ENCODE measurements at places on chromosomes 11 and 22. TPM values are rescaled to one million over a fixed set of nuclear protein-coding genes. Genes with fewer than 3 reads are reported as not detected.

TMPRSS13 gene
- 0.63 TPM for total RNA-seq

DNA sequence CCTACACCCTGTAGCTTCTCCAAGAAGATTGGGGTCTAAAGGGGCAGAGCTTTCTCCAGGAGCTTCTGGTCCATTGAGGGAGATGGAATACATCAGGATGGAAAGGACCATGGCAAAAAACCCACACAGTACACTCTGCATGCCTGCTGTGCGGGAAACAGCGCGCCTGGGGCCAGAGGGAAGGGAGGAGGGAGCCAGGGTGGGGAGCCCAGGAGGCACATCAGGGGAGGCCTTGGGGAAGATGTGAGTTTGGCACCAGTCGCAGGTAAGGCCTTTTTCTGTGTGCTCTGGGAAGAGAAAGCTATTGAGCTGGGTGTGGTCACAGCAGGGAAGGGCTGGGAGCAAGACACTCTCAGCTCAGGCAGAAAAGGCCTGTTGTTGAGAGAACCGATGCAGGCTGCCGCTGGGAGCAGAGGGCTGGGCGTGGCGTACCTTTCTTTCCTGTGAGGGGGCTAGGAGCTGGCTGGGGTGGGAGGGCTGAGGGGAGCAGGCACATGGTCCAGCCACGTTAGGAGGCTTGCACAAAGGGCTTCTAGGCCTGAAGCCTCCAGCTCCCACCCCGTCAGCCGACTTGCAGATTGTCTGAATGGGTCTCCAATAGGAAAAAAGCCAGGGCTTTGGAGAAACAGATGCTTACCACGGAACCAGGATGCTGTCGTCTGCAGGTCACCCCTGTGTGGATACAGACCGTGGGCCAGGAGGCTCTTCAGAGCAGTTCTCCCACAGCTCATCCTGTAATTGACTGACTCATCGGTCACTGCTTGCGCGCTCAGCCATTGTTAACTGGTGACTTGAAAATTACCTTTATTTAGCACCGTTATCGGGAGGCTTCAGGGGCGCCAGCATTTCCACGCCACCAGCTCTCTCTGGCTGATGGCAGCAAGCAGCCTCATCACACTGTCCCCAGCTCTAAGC is 237.3 kb downstream of the ST3GAL4 start:
- DNase-seq = no peak

TNNT3 gene
- total RNA-seq = 61.6 TPM

DNA sequence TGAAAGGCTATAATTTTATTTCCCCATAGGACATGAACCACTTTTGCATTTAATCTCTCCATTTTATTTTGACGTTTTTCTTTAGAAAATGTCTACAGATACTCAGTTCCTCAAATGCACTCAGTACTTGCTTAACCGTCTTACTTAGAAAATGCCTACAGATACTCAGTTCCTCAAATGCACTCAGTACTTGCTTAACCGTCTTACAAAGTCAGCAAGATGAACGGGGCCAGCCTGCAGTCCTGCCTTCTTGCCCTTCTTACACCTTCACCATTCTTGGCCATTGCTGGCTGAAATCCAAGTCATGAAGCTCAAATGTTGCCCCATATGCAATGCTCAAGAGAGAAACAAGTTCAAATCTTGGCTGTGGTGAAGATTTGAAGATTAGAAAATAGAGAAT is 34.1 kb downstream of the CSNK2A3 start:
- DNase-seq = no peak

MYOD1 gene
- total RNA-seq = 1.1 TPM

DNA sequence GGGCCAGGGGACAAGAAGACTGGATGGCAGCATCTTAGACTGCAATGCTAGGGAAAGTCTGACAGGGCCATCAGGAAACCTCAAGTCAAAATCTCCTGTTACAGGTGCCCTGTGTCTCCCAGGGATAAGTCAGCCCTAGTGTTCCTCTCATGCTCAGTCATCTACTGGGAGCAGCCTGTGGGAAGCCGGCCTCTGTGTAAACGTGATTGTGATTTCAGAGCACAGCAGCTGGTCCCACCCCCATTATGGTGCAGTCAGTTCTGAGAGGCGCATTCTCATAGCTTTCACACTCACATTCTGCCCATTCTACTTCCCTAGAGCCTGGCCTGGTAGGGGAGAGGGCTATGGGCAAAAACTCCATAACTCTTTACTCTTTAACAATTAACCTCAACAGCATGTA is 7.2 kb upstream of the SLN start:
- DNase-seq = no peak

DNA sequence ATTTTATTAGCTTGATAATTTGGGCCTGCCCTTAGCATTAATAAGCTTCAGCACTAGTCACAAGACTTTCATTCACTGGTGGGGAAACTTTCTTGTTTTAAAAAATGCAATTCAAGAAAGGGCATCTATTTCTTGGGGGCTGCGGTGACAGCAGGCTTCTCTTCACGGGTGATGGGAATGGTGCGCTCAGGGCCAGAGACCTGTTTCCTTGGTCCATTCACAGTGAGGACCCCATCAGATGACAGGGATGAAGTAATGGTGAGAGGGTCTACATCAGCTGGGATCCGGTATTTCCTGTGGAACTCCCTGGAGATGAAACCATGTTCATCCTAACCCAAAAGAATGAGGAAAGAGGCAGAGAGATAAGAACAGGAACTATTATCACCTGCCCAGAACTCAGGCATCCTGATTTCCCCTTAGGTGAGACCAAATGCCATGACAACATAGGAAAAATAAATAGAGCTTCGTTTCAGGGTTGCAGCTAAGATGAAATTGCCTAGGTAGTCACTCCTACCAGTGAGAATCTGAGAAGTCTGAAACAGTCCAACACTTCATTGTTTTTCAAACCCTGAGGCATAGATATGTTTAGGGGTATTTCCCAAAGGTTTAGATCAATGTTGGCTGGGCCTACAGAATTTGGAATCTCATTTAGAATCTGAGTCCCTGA is 2.8 kb downstream of the CRYAB start:
- DNase-seq = no peak

GRCh38 chr11:69752890-69753289 is 22.3 kb downstream of the FGF4 start:
- no peak for DNase-seq

GRCh38 chr11:134252346-134253187 is 585 bp downstream of the THYN1 start:
- no peak for DNase-seq

- DNase-seq = no peak
Observed at GRCh38 chr11:31542862-31543261, 33.3 kb downstream of the ELP4 start.

HTR3B gene
- total RNA-seq = not detected

GRCh38 chr22:22721681-22722354 is 77.4 kb downstream of the GGTLC2 start:
- DNase-seq = no peak

GDPD4 gene
- total RNA-seq = not detected

GRCh38 chr11:66112601-66113499 is 42.8 kb downstream of the PACS1 start:
- DNase-seq = no peak

DNA sequence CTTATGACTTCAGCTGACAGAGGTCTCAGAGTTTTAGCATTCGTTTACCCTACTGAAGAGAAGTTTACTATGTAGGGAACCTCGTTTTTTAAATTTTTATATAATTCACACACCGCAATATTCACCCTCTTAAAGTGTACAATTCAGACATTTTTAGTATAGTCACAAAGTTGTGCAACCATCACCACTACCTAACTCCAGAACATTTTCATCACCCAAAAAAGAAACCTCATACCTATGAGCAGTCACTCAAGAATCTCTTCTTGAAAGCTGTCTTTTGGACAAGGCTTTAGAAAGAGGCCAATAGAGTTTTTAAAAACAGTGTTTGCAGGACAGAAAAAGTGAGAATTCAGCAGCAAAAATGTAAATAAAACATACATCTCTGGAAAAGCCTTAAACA is 39.5 kb upstream of the CLNS1A start:
- no peak for DNase-seq

GRCh38 chr11:127875131-127875530 is 712.2 kb downstream of the ETS1 start:
- DNase-seq = no peak

DNA sequence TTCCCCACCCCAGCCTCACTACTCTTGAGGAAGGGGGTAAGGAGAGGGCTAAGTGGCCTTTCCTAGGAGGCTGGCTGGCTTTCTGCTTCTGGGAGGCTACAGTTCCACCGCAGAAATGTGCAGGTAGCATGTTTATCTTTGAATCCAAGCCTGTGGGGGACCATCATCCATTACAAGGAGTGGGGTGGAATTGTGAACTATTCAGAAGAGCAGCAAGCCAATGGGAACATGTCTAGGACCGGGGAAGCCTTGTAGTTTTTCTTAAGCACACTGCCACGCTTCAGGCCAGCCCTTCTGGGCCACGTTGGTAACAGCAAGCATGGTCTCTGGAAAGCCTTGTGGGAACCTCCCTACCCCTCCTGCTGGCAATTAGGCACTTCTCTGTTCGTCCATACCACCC is 100.3 kb downstream of the AMOTL1 start:
- no peak for DNase-seq

MAJIN gene
- not detected for total RNA-seq

DNA sequence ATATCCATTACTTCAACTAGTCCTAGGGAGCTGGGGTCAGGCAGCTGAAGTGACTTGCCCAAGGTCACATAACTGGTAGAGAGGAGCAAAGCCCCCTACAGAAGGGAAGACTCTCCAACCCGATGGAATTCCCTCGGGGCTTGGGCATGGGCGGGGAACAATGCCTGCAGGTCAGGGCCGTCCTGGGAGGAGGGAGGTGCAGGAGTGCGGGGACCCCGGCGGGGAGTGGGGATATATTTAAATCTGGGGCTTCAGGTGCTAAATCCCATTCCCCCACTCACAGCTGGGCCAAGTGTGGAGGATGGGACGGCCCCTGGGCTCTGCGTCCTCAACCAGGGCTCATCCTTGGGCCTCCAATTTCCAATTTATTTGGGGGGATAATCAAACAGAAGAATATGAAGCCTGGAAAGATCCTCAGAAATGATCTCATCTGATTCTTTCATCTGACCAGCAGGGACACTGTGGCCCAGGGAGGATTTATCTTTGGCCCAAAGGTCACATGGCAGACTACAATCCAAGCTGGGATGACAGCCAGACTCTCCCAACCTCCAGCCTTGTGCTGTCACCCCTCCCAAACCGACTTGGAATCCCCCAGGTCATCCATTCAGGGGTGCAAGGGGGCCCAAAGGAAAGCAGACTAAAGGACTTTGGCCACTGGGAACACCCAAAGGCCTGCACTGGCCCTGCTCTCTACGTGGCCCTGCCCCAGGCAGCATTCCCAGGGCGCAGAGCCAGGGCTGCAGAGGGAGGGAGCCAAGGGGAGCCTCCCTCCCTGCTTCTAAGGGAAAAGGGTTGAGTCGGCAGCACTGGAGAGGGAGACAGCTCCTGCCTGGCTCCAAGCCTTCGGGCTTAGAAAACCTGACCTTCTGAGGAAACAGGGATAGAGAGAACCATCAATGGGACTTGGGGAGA is 8.7 kb upstream of the C1QTNF6 start:
- no peak for DNase-seq

IRAG1 gene
- 60.1 TPM for total RNA-seq

DNA sequence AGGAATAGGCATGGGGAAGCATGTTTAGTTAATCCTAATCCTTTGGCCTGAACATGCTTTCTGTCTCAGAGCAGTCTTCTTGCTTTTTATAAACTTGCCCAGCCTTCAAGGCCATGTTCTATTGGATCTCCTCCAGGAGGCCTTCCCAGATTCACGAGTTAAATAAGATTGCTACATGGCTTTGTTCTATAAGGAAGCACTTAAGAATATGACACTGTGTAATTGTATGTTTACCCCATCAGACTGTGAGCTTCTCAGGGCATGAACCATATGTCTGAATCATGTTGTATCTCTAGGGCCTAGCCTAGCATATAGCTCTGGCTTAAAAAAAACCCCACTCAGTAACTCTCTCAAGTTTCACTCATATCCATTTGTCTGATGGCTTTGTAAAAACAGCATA is 26.4 kb upstream of the UCP3 start:
- no peak for DNase-seq

- no peak for DNase-seq
Observed at GRCh38 chr11:122665861-122666260, 10.3 kb downstream of the UBASH3B start.

DNA sequence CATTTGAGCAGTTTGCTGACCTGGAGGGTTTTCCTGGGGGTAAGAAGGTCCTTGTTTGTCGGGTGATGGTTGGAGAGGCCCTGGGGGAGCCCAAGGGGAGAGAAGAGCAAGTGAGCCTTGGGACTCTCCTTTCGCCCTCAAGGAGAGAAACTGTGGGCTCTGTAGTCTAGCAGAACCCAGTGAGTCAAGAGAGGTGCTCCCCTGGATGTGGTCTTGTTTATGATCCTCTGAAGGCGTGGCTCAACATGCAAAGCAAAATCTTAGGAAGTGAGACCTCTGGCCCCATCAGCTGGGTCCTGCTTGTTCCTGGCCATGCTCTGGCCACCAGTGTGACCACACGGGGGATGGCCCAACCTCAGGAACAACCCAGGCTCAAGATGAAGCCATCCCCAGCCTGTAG is 66.5 kb upstream of the ALX4 start:
- no peak for DNase-seq

NOX4 gene
- total RNA-seq = 5.4 TPM

DNA sequence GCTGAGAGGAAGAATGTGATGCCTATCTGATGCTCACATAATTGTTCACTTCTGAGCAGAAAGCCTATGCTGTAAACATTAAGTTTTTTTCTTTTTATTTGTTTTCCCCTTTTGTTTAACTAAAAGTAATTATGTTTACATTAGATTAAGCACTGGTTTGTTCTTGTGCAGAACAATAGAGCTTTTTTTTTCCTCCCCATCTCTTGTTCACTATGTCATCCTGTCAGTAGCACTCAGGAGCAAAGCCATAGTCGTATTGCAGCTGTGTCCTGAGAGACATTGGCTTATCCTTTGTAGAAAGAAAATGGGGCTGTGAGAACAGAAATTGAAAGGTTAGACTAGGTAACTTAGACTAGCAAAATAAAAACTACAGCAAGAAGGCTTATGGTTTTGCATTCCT is 301.8 kb upstream of the RAG2 start:
- no peak for DNase-seq

OTOG gene
- 0.05 TPM for total RNA-seq

KLHDC7B gene
- 0.11 TPM for total RNA-seq

- no peak for DNase-seq
Observed at GRCh38 chr11:13333456-13333957, 55.9 kb downstream of the BMAL1 start.

PATE4 gene
- total RNA-seq = not detected

PDE2A gene
- 18.6 TPM for total RNA-seq

GRCh38 chr11:61621917-61622585 is 41.2 kb upstream of the SYT7 start:
- no peak for DNase-seq

PLEKHB1 gene
- total RNA-seq = 1.0 TPM

DNA sequence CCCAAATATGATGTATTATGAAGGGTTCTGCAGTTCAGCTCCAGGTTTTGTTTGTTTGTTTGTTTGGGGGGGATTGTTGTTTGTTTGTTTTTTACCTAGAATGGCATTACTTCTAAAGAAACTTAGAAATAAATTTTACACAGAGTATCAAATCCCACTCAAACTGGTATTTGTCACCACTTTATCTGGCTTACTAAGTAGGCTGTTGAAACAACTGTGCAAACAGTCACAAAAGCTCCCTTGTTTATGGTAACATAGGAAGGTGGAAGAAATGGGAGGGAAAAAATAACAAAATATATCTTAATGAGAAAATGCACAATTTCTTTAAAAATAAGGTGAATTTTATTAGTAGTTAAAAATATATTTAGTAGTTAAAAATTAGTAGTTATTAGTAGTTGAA is 108.3 kb upstream of the ANO5 start:
- DNase-seq = no peak

All from urinary bladder (tissue), 4 donors.